ENCODE measurements at places on chromosomes 16 and 17. TPM values are rescaled to one million over a fixed set of nuclear protein-coding genes. Genes with fewer than 3 reads are reported as not detected.

Gene TLCD3B
- polyA plus RNA-seq, result not detected

Gene MT1M
- polyA plus RNA-seq, result not detected

Gene CACNA1G
- not detected for polyA plus RNA-seq

DNA sequence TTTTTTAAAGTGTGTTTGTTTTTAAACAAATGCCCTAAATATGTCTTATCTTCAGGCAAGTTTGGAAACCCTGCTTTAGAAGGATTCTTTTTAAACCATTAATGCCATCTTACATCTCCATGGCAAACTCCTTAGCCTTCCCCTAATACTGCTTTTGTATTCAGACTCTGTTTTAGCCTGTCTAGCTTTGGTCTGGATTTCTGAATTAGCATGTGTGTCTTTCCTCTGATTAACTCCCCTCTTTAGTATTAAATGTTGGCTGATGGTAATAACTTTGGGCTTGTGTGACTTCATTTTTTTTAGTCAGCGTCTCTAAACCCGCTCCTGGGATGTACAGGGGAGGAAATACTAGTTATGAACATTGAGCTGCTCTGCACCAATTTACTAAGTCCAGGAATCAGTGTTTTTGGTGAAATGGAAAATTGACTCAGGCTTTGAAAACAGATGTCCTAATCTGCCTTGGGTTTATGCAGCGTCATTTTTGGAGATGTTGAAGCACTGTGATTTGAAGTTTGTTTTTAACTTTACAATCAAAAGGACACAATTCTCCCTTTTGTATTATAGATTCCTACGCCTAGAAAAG, 22.2 kb downstream of the WIPF2 start:
- no peak overlapping the region for H3K27ac ChIP-seq
- no peaks in the 10 kb centered on the region for H3K27me3 ChIP-seq
- no peak overlapping the region for H3K4me3 ChIP-seq
- no peak for DNase-seq
- no peaks in the 10 kb centered on the region for H3K4me1 ChIP-seq

DNA sequence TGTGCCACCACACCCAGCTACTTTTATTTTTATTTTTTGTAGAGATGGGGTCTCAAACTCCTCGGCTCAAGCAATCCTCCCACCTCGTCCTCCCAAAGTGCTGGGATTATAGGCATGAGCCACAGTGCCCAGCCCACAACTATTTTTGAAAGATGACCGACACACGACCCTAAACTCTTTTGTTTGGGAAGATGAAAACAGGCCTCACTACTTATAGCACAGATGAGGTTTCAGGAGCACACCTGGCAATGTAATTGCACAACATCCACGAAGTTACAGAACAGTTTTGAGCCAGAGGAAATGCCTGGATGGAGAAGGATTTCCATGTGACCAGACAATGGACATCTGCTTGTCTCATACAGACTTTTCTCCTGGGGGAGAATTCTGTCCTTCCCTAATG, 43.4 kb upstream of the PRSS54 start:
- no peaks in the 10 kb centered on the region for H3K27me3 ChIP-seq
- no peak for DNase-seq
- no peaks in the 10 kb centered on the region for H3K36me3 ChIP-seq
- H3K4me3 ChIP-seq, result no peak overlapping the region

GRCh38 chr16:22671301-22672076, 142.5 kb upstream of the HS3ST2 start:
- DNase-seq, result no peak
- H3K4me3 ChIP-seq, result no peak overlapping the region
- no peaks in the 10 kb centered on the region for H3K36me3 ChIP-seq

- peaks cover 25% of the 10 kb centered on the region for H3K36me3 ChIP-seq
- H3K27me3 ChIP-seq, result no peaks in the 10 kb centered on the region
- peaks cover 44% of the 10 kb centered on the region for H3K4me1 ChIP-seq
- no peak for DNase-seq
- H3K4me3 ChIP-seq, result no peak overlapping the region
Measured at GRCh38 chr16:88806491-88807111, 3.0 kb downstream of the CDT1 start.

- no peak overlapping the region for H3K27ac ChIP-seq
- H3K36me3 ChIP-seq, result no peaks in the 10 kb centered on the region
- H3K4me3 ChIP-seq, result no peak overlapping the region
- no peak for DNase-seq
- H3K4me1 ChIP-seq, result no peaks in the 10 kb centered on the region
Measured at GRCh38 chr17:13265311-13265710, 247.5 kb upstream of the ELAC2 start.

GRCh38 chr17:79338604-79339003, 264.0 kb downstream of the ENGASE start:
- H3K4me3 ChIP-seq, result no peak overlapping the region
- H3K36me3 ChIP-seq, result no peaks in the 10 kb centered on the region
- H3K4me1 ChIP-seq, result no peaks in the 10 kb centered on the region
- no peak overlapping the region for H3K27ac ChIP-seq
- no peaks in the 10 kb centered on the region for H3K27me3 ChIP-seq

- H3K36me3 ChIP-seq, result no peaks in the 10 kb centered on the region
- DNase-seq, result no peak
- H3K4me3 ChIP-seq, result no peak overlapping the region
- H3K27ac ChIP-seq, result no peak overlapping the region
- H3K27me3 ChIP-seq, result no peaks in the 10 kb centered on the region
- H3K4me1 ChIP-seq, result no peaks in the 10 kb centered on the region
Measured at GRCh38 chr16:49628148-49628547, 227.8 kb downstream of the ZNF423 start.

- DNase-seq, result no peak
- H3K36me3 ChIP-seq, result peaks cover 28% of the 10 kb centered on the region
- H3K4me1 ChIP-seq, result no peaks in the 10 kb centered on the region
- H3K27ac ChIP-seq, result no peak overlapping the region
Measured at GRCh38 chr16:22424161-22424937, 49.9 kb upstream of the CDR2 start.

- DNase-seq, result peak; percentile 78
- H3K27me3 ChIP-seq, result no peaks in the 10 kb centered on the region
- H3K27ac ChIP-seq, result peak overlapping the region; percentile 96
- H3K4me1 ChIP-seq, result peaks cover 72% of the 10 kb centered on the region
- H3K36me3 ChIP-seq, result peaks cover 39% of the 10 kb centered on the region
- peak overlapping the region; percentile 44 for H3K4me3 ChIP-seq
Measured at GRCh38 chr16:84897911-84898377, 78.2 kb downstream of the CRISPLD2 start.

- no peaks in the 10 kb centered on the region for H3K36me3 ChIP-seq
- peaks cover 100% of the 10 kb centered on the region for H3K4me1 ChIP-seq
- peak; percentile 88 for DNase-seq
- no peaks in the 10 kb centered on the region for H3K27me3 ChIP-seq
- no peak overlapping the region for H3K4me3 ChIP-seq
Measured at GRCh38 chr17:64180089-64181073, 50.4 kb upstream of the ERN1 start.

DNA sequence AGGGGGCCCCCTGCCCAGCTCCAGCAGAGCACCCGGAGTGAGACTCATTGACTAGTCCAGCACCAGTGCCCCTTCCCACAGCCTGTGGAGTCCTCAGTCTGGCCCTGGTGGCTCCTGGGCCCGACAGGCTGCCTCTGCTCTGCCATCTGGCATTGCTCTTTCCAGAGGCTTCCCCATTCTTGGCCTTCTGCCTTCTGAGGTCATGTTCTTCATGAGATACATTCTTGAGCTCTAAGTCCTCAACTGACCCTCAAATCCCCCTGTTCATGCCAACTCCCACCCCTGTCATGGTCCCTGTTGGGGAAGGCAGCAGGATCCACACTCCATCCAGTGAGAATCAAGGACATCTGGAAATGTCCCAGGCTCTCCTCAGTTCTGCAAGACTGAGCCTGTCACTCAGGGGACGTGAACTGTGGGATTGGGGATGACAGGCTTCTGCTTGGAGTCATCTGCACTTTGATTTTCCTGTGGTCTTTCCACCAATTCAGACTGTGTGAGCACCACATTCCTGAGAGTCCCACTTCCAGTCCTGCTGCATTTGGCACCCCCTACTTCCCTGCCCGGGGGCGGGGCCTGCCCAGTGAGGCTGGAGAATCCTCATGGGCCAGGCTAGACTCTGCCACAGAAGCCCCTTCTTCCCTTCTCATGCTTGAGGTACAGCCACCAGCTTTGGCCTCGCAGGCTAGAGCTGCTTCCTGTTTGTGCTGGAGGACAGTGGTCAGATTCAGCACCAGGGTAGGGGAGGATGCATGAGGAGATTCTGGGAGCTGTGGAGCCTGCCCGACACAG, 2.7 kb downstream of the TRPV2 start:
- H3K4me1 ChIP-seq, result peaks cover 38% of the 10 kb centered on the region
- H3K27ac ChIP-seq, result no peak overlapping the region
- no peak overlapping the region for H3K4me3 ChIP-seq
- peaks cover 43% of the 10 kb centered on the region for H3K36me3 ChIP-seq
- no peak for DNase-seq
- no peaks in the 10 kb centered on the region for H3K27me3 ChIP-seq

DNA sequence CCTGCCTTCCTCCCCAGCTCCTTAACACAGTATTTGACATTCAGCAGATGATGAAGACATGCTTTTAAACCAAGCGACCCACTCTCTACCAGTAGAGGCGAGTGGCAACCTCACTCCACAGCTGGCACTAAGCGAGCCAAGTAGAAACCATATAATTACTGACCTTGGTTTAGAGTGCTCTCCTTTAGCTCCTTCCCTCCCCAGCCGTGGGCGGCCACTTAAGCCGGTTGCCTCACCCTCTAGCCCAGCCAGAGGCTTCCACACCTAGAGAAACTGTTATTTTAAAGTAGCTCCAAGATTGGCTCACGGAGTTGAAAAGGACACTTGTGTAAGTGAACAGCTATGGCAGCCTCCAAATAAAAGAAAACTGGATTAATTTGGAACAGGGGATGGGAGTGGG, 109.1 kb upstream of the CRHR1 start:
- H3K27ac ChIP-seq, result no peak overlapping the region
- no peaks in the 10 kb centered on the region for H3K4me1 ChIP-seq
- DNase-seq, result no peak

Measured in CD14-positive monocyte (primary cell).